ENCODE measurements at places on chromosomes 2 and 18. TPM values are rescaled to one million over a fixed set of nuclear protein-coding genes. Genes with fewer than 3 reads are reported as not detected.

Gene LRRC30
- not detected for total RNA-seq

Gene FKBP1B
- total RNA-seq: 0.71 TPM

Gene MAPRE2
- 200 TPM for total RNA-seq

Gene ERLEC1
- 62.9 TPM for total RNA-seq

Gene MC5R
- total RNA-seq: not detected

Gene NEDD4L
- 12.0 TPM for total RNA-seq

Gene WNT6
- 7.9 TPM for total RNA-seq

Gene COLEC12
- total RNA-seq: not detected

Gene FRZB
- not detected for total RNA-seq

Gene KIF1A
- not detected for total RNA-seq

Gene RTP5
- not detected for total RNA-seq

Gene GPR35
- 1.9 TPM for total RNA-seq

Gene GRB14
- total RNA-seq: not detected

Gene HES6
- 25.8 TPM for total RNA-seq

Data from Karpas-422 (cell line).